Aortic smooth muscle cell (primary cell): ENCODE measurements at places on chromosomes 7 and 10. TPM values are rescaled to one million over a fixed set of nuclear protein-coding genes. Genes with fewer than 3 reads are reported as not detected.

Gene VSTM4
- total RNA-seq, result 5.2 TPM in 2 replicates

Gene ERVW-1
- total RNA-seq, result not detected in 2 replicates

Gene TMEM270
- not detected in 2 replicates for total RNA-seq

Gene MRPS16
- 50.2 and 54.0 TPM in 2 replicates for total RNA-seq

Gene RPA3
- total RNA-seq, result 31.7 and 35.1 TPM in 2 replicates
